Stimulated activated CD8-positive, alpha-beta memory T cell treated with anti-CD3 and anti-CD28 coated beads, Interleukin-15, amount 100 ng/mL, for 1 hour (primary cell): ENCODE measurements at places on chromosomes 2 and 18.

- no peak for DNase-seq
Observed at GRCh38 chr2:43292851-43293743, 66.7 kb upstream of the ZFP36L2 start.

- DNase-seq: no peak
Observed at GRCh38 chr2:60355849-60356261, 197.6 kb downstream of the BCL11A start.

GRCh38 chr18:63440219-63440618 lies 17.9 kb upstream of the VPS4B start:
- no peak for DNase-seq

GRCh38 chr18:31973929-31974546 lies 31.1 kb upstream of the TRAPPC8 start:
- DNase-seq: no peak

GRCh38 chr2:64230540-64230939 lies 86.3 kb upstream of the PELI1 start:
- DNase-seq: no peak

DNA sequence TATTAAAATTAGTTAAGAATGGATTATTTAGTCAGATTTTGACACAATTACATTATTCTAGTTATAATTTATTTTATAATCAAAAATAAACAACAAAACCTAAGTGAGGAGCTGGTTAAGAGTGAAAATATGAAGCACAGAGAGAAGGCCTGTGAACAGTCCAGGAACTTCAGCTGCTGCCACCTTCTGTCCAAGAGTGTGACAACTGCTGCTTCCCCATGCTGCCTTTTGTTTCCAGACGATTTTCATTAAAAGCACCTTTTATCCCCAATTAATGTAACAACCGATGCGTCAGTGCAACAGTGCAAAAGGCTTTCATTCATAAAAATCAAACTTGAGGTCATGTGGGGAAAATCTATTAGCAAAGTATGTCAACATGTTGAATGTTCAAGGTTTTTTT lies 363.6 kb downstream of the CTNNA2 start:
- DNase-seq: no peak

- no peak for DNase-seq
Observed at GRCh38 chr18:28177828-28178635, 1.1 kb upstream of the CDH2 start.

- no peak for DNase-seq
Observed at GRCh38 chr18:29254123-29254522, 1077.2 kb upstream of the CDH2 start.

DNA sequence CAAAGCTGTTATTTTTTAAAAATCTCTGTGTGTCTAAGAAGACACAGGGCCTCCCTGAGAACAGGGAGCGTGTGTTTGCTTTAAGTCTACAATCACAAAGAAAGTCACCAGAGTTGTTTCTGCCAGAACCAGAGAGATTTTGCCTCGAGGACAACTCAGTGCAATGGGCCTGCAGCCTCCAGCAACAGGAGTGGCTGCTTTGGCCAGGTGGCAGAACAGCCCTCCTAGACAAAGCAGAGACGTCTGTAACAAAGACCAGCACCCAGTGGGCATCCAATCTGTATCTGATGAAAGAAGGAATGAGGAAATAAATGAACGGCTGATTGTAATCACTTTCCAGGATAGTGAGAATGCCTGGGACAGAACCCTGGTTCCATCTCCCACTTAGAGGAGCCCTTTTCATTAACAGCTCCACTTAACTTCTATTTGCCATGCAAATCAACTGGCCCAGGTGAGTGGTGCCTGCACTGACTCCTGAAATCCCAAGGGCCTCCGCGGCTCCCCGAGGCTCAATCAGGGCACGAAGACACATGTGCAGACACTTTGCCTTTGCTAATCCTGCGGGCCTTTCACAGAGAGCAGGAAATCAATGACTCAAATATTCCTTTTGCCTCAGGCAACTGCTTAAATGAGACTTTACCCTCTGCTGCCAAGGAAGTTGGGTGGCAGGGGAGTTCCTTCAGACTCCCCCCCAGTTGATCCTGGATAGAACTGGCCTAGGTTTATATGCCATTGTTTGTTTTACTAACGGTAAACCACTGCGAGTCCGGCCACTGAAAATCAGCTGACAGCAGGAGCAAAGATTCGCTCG lies 146.5 kb downstream of the CABLES1 start:
- DNase-seq: no peak

- DNase-seq: no peak
Observed at GRCh38 chr2:55056024-55056521, 5.8 kb upstream of the RTN4 start.

DNA sequence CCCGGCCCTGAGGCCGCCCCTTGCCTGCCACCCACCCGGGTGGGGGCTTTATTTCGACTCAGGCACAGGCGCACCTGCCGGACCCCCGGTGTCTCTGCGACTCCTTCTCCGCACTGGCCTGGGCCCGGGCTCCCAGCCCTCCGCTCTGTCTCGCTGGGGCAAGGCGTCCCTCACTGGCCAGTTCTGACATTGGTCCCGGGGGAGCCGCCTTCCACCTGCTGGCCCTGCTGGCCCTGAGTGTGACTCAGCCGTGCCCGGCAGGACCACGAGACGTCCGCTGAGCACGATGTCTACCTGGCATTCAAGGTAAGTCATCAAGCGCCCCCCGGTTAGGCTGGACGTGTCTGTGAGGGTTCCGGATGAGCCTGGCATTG lies 131.5 kb upstream of the CTDP1 start:
- DNase-seq: no peak

GRCh38 chr18:32425466-32425865 lies 45.2 kb downstream of the GAREM1 start:
- no peak for DNase-seq

DNA sequence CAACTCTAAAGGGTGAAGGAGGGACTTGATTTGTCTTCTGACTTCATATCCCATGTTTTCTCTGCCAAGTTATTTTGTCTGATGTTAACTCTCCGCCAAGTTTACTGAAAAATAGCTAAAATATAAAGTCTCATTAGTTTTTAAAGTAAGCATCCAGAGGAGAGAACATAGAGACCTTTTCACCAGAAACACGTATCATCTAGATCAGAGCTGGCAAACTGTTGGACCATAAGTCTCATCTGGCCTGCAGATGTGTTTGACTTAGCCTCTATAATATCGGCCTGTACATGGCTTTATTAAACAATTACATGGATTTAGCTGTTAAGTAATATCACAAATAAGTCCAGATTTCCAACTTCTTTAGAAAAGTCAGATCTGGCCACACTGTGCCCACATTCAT lies 182.6 kb downstream of the PLCL1 start:
- DNase-seq: no peak

DNA sequence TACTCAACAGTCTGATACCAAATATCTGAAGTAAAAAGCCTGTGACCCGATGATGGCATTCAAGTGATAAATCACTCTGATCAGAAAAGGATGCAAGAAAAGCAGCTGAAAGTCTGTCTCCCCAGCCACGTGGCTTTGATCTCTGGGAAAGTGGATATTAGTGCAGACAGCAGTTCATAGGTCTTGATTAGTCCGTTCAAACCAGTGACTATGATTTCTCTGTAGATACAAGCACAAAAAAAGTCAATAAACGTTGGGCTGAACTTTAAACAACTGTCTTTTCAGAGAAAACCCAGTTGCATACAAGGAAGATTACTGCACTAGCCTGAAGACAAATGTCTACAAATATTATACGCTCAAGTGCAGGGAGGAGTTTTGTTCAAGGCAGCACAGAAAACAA lies 107.7 kb upstream of the CDC42EP3 start:
- no peak for DNase-seq

GRCh38 chr2:181124497-181124896 lies 144.1 kb downstream of the UBE2E3 start:
- no peak for DNase-seq

- no peak for DNase-seq
Observed at GRCh38 chr2:210224941-210225672, at the start of gene ACADL. TSS of gene ACADL (minus strand) at chr2:210225447. CDS start at chr2:210225263, 184 bp downstream.

- no peak for DNase-seq
Observed at GRCh38 chr2:42722320-42723190, 41.4 kb downstream of the OXER1 start.

DNA sequence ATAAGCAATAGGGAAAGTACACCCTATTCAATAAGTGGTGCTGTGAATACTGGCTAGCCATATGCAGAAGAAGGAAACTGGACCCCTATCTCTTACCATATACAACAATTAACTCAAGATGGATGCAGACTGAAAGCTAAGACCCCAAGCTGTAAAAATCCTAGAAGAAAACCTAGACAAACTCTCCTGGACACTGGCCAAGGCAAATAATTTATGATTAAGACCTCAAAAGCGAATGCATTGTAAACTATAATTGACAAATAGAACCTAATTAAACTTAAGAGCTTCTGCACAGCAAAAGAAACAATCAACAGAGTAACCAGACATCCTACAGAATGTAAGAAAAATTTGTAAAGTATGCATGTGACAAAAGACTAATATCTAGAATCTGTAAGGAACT lies 41.1 kb upstream of the ASXL3 start:
- DNase-seq: no peak

DNA sequence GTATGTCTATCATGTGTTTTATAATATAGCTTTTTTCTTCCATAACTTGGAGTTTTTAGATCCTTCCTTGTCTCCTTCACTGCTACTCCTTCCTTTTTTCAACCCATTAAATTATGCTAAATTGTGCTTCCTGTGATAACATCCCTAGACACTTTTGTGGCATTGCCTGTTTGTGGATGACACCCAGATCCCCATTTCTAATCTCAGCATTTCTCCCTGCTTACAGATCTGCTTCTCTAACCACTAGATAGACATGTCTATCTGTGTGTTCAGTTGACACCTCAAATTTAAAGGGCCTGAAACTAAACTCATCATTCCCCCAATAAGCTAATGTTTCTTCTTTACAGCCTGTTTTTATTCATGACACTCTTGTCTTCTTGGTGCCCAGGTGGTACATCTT lies 244.8 kb downstream of the BABAM2 start:
- DNase-seq: no peak

DNA sequence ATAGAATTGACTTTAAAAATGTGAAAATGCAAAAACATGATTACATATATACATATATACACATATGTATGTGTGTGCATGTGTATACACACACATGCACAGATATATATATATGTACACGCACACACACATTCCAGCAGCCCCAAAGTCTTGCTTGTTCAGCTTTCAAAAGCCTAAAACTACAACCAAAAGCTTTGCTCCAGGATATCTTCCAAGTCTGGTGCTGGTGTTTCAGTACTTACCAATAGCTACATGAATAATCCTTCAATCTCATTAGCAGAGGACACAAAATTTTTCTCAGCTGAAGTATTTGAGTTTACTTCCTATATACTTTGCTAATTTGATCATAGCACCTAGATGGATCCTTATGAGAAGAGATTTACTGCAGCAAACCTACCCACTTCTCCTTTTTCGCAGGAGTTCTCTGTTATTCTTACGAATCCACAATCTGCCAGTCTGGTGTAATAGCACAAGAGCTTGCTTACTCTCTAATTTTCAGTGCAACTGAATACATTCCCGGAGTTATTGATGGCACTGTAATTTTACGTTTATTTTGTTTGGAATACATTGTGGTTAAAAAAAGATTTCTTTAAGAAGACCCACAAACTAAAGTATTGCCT lies 553.3 kb downstream of the ARHGAP15 start:
- no peak for DNase-seq

DNA sequence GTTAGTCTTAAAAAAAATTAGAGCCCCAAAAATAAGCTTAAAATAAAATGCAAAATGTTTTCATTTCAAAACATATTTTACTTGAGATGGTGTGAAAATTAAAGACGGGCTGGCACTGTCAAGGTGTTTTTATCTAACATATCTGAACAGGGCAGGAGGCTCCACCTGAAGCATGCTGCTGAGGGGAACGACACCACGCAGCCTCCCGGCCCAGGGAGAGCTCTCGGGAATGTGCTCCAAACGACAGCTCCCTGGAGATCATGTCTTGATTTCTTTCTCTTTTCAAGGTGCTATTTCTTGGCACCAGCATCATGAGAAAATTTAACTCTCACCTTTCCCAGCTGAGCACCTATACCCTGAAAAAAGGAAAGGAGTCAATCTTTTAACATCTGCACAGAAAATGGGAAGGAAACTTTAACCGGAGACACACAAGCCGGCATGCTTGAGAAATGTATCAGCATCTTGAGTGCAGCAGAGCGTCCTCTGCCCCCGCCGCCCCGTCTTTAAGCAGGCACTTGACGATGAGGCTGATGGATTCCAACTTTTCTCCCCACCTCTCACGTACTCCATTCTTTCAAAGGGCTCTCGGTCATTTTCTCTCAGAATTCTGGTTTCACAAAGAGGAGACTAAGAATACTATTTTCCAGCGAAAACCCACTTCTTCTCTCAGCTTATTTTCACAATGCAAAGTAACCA lies 56.6 kb downstream of the EIPR1 start:
- DNase-seq: no peak

- DNase-seq: no peak
Observed at GRCh38 chr2:74548285-74548899, 5.3 kb downstream of the LOXL3 start.

GRCh38 chr2:34012715-34013302 lies 413.7 kb upstream of the FAM98A start:
- DNase-seq: no peak

GRCh38 chr2:6368281-6368680 lies 497.4 kb downstream of the CMPK2 start:
- no peak for DNase-seq

DNA sequence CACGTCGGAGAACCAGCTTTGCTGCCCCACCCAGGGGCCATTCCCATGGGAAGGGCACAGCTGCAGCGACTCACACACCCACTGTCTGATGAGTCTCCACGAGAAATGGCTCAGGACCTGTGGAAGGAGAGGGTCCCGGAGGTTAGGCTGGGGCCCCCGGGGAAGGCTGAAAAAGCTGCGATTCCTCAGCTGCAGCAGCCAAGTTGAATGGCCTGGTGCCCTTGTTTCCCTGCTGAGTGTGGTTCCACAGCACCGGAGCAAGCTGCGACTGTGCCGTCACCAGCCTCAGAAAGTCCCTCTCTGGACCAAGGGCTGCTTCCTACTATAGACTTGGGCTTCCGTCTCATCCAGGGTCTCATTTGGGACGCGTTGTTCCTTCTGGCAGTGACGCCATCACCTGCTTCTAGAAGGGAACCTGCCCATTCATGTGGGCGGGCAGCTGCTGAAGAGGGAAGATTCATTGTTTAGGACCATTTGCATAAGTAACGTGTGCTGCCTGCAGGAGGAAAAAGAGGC lies 180.2 kb downstream of the INHBB start:
- DNase-seq: no peak

GRCh38 chr18:52531836-52532235 lies 191.8 kb downstream of the DCC start:
- no peak for DNase-seq

- no peak for DNase-seq
Observed at GRCh38 chr2:10228611-10229365, 73.9 kb upstream of the HPCAL1 start.

GRCh38 chr2:232459419-232460035 lies 3.6 kb downstream of the ALPI start:
- no peak for DNase-seq

GRCh38 chr2:119205001-119205706 lies 18.5 kb upstream of the STEAP3 start:
- DNase-seq: no peak
